ENCODE measurements at places on chromosomes 3 and 15. TPM values are rescaled to one million over a fixed set of nuclear protein-coding genes. Genes with fewer than 3 reads are reported as not detected.
A peak's percentile ranks its signal among the peaks of the same experiment; 100 is the strongest.

DNA sequence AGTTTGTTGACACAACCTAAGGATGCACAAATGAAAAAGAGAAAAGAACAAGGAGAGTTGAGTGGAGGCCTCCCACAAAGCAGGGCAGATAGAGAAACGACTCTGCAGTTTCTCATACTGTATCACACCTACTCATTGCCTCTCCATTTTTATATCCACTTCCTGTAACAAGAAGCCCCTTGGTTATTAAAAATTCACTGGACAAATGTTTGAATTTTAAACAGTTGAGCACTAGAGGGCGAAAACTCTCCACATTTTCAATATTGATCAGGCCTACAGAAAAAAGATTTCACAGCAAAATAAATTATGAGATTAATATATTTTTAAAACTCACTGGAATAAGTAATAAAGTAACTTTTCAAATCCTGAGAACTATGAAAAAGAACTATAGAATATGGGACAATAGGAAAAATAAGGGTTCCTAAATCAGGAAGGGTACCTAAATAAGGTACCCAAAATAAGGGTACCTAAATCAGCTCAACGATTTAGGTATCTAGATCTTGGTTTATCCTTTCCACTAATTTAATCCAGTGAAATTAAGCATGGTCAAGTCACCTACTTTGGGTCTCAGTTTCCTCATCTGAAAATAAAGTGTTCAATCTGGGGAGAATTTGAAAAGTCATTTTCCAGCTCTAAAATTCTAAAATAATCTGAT lies 47.0 kb upstream of the PPIB start:
- DNase-seq = no peak
- no peak overlapping the region for H3K4me3 ChIP-seq
- no peak overlapping the region for H3K27ac ChIP-seq
- H3K36me3 ChIP-seq = peaks cover 3% of the 10 kb centered on the region

DNA sequence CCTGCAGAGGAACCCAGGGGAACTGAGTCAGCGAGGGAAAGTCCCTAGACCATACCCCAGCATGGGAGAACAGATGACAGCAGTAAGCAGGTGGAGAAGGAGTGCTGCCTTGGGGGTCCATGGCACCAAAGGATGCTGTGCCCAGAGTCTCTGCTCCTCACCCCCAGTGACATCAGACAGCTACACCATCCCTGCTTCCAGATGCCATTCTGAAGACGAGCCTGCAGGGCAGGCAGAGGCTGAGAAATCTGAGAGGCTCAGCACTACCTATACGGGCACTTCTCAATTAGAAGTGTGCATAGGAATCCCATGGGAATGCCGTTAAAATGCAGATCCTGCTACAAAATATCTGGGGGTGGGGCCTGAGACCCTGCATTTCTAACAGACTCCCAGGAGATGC lies 211.3 kb upstream of the NSMCE3 start:
- H3K27ac ChIP-seq = no peak overlapping the region
- no peak overlapping the region for H3K4me3 ChIP-seq
- H3K4me1 ChIP-seq = no peaks in the 10 kb centered on the region
- H3K27me3 ChIP-seq = no peaks in the 10 kb centered on the region
- no peaks in the 10 kb centered on the region for H3K36me3 ChIP-seq

GRCh38 chr3:50574444-50574831 lies 5.1 kb downstream of the HEMK1 start:
- H3K36me3 ChIP-seq = no peaks in the 10 kb centered on the region
- DNase-seq = no peak
- no peak overlapping the region for H3K4me3 ChIP-seq
- H3K27me3 ChIP-seq = no peaks in the 10 kb centered on the region

- H3K27ac ChIP-seq = no peak overlapping the region
- no peaks in the 10 kb centered on the region for H3K36me3 ChIP-seq
- no peak for DNase-seq
- H3K4me3 ChIP-seq = no peak overlapping the region
- peaks cover 28% of the 10 kb centered on the region for H3K4me1 ChIP-seq
Observed at GRCh38 chr3:61890586-61890985, 329.2 kb downstream of the PTPRG start.

GRCh38 chr3:3305841-3306240 lies 126.3 kb upstream of the CRBN start:
- peaks cover 8% of the 10 kb centered on the region for H3K27me3 ChIP-seq
- H3K27ac ChIP-seq = no peak overlapping the region
- peaks cover 29% of the 10 kb centered on the region for H3K4me1 ChIP-seq
- no peak overlapping the region for H3K4me3 ChIP-seq
- no peaks in the 10 kb centered on the region for H3K36me3 ChIP-seq

GRCh38 chr3:106880206-106880605 lies 497.0 kb upstream of the CCDC54 start:
- no peaks in the 10 kb centered on the region for H3K27me3 ChIP-seq
- no peak for DNase-seq
- H3K4me3 ChIP-seq = no peak overlapping the region

DNA sequence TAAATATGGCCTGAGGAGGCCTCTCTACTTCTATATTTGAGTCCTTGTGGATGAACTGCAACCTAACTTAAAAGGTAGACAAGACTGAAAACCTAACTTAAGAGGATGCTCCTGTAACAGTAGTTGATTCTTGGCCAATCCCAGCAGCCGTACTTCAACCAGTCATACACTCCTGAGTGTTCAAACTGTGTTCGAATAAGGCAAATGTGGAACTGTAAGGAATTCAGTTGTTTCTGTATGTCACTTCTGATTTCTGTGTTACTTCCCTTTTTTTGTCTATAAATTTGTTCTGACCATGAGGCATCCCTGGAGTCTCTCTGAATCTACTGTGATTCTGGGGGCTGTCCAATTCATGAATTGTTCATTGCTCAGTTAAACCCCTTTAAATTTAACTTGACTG lies 20.5 kb downstream of the GALK2 start:
- DNase-seq = no peak
- H3K4me1 ChIP-seq = peaks cover 1% of the 10 kb centered on the region
- H3K27ac ChIP-seq = no peak overlapping the region
- no peak overlapping the region for H3K4me3 ChIP-seq

DNA sequence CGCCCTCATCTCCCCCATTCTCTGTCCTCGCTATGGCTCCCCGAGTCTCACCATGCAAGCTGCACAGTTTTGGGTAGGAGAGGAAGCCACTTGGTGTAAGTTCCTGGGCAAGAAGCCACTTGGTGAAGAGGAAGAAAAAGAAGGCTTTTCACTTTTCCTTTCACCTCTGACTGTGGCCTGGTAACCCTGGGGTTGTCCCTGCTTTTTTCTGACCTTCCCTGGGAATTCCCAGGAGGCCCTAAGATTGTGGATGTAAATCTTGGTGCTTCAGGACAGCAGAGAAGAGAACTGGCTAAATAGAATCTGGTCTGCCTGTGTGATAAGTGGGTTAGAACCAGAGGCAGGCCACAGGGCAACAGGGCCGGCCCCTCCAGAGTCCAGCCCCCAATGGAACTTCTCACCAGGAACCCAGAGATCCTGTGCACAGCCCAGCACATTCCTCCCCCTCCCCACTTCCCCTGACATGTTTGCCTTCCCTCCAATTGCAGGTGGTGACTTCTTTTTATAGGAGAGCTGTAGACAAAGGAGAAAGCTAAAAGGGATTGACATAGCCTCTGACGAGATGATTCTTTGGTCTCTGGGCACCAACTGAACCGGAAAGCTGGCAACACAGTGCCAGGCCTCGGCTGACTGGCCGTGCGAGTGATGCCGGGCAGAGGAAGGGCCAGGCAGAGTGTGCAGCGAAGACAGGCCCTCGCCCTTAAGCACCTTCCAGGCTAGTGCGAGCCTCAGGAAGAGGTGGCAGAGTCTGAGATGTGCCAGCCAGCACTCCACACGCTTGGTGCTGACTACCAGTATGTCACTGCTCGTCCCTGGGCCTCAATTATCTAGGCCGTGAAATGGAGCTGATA lies 19.4 kb upstream of the SKOR1 start:
- peaks cover 3% of the 10 kb centered on the region for H3K36me3 ChIP-seq
- H3K4me1 ChIP-seq = peaks cover 6% of the 10 kb centered on the region
- H3K27ac ChIP-seq = no peak overlapping the region
- H3K27me3 ChIP-seq = no peaks in the 10 kb centered on the region

- H3K4me1 ChIP-seq = peaks cover 9% of the 10 kb centered on the region
- peak overlapping the region; percentile 84 for H3K27ac ChIP-seq
- H3K27me3 ChIP-seq = peaks cover 21% of the 10 kb centered on the region
- H3K4me3 ChIP-seq = no peak overlapping the region
- H3K36me3 ChIP-seq = no peaks in the 10 kb centered on the region
Observed at GRCh38 chr3:4745235-4745610, 234.0 kb upstream of the BHLHE40 start.

GRCh38 chr3:70766301-70766700 lies 453.9 kb upstream of the MDFIC2 start:
- H3K27me3 ChIP-seq = peaks cover 2% of the 10 kb centered on the region
- H3K4me1 ChIP-seq = peaks cover 3% of the 10 kb centered on the region
- H3K4me3 ChIP-seq = no peak overlapping the region
- no peak overlapping the region for H3K27ac ChIP-seq

DNA sequence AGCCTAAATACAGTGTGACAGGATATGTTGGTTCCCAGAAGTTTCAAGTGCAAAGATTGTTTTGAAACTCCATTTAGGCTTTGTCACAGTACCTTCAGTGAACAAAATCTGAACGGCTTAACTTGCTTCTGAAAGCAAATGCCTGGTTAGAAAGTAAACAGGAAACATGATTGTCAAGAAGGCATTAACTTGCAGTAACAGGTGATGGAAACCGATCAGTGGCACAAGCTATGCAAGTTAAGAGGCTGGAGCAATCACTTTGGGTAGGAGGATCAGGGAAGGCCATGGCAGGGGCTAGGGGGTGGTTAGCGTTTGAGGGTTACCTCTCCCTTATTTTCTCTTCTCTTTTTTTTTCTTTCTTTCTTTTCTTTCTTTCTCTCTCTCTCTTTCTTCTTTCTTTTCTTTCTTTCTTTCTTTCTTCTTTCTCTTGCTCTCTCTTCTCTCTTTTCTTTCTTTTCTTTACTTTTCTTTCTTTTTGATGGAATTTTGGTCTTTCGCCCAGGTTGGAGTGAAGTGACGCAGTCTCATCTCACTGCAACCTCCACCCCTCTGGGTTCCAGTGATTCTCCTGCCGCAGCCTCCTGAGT lies 2.4 kb downstream of the HYKK start:
- no peak overlapping the region for H3K4me3 ChIP-seq
- H3K27me3 ChIP-seq = peaks cover 8% of the 10 kb centered on the region
- DNase-seq = no peak
- H3K4me1 ChIP-seq = peaks cover 4% of the 10 kb centered on the region

DNA sequence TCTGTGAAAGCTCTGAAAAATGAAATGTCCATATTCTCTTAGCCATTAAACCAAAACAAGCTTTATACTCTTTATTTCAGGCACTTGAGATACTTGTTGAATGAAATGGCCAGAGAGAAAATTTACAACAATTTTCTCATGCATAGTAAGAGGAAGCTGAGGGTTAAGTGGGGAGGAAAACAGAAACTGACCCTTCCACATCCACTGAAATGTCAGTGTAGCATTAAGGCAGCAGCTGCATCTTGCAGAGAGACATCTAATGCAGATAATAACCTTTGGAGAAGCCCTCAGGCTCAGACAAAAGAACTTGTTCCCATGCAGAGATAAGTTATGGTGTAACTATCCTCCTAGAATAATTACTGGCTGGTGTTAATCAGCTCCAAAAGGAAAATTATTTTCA lies 34.0 kb downstream of the ZDHHC23 start:
- H3K36me3 ChIP-seq = peaks cover 26% of the 10 kb centered on the region
- H3K4me3 ChIP-seq = no peak overlapping the region
- H3K27me3 ChIP-seq = no peaks in the 10 kb centered on the region
- no peaks in the 10 kb centered on the region for H3K4me1 ChIP-seq
- H3K27ac ChIP-seq = no peak overlapping the region

- peaks cover 20% of the 10 kb centered on the region for H3K27me3 ChIP-seq
- no peak overlapping the region for H3K27ac ChIP-seq
Observed at GRCh38 chr3:160125258-160125657, 100.0 kb upstream of the C3orf80 start.

DNA sequence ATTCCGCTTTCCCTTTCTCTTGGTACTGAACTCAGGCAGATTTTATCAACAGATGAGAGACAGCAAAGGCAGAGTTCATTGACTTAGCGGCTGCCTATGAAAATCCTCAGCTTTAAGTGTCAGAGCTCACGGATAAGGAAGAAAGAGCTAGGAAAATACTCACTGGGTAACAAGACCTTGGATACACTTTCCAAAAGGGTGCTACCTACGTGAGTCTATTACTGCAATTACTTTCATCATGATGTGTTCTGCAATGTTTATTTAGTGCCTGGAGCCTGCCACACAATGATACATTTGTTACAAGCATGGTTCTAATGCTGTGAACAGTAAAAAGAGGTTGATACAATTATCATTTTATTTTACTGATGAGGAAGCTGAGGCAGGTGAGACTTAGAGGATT lies 177.5 kb downstream of the GRM7 start:
- H3K27me3 ChIP-seq = no peaks in the 10 kb centered on the region
- no peak for DNase-seq
- no peak overlapping the region for H3K27ac ChIP-seq

DNA sequence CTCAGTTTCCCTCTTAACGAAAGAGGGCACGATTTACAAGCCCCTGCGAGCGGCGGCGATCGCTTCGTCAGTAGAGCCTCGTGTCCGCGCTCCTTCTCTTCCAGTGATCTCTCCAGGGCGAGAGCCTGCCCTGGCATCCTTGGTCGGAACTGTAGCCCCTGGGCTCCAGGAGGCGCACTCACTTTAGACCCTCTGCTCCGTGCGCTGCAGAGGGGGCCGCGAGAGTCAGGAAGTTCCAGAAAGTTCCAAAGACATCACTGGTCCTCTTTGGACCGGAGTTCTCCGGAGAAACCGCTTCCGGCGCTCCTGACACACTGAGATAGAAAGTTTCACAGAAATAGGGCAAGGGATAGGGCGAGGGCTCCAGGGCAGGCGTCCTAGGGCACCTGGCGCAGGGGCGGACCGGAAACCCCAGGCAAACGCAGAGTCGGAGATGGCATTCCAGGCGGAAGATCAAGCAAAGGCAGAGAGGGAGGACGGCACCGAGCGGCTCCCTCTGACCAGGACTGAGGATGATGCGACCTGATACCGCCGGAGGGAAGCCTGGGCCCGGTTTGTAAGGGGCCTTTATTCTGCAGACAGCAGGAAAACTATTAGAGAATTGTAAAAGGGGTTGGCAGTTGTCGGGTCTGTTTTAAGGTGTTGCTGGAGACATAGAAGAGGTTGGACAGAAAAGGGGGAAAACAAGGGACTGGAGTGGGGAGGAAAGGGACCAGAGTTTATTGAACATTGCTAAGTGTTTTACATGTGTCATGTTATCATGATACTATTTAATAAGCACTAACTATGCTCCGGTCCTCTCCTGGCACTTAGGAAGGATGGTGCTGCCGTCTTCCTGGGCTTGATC lies 1.3 kb upstream of the CPEB1 start:
- no peak for DNase-seq
- no peaks in the 10 kb centered on the region for H3K36me3 ChIP-seq
- H3K4me3 ChIP-seq = peak overlapping the region; percentile 60
- H3K4me1 ChIP-seq = peaks cover 4% of the 10 kb centered on the region
- no peak overlapping the region for H3K27ac ChIP-seq

GRCh38 chr3:188211476-188211875 lies 57.5 kb downstream of the LPP start:
- no peak for DNase-seq
- peaks cover 3% of the 10 kb centered on the region for H3K36me3 ChIP-seq
- H3K27me3 ChIP-seq = no peaks in the 10 kb centered on the region
- H3K27ac ChIP-seq = no peak overlapping the region
- peaks cover 31% of the 10 kb centered on the region for H3K4me1 ChIP-seq

GRCh38 chr15:99592145-99592791 lies 26.5 kb downstream of the MEF2A start:
- no peak for DNase-seq
- no peaks in the 10 kb centered on the region for H3K27me3 ChIP-seq
- H3K27ac ChIP-seq = no peak overlapping the region
- peaks cover 3% of the 10 kb centered on the region for H3K4me1 ChIP-seq

Gene CCR9
- not detected for total RNA-seq

Gene PTX3
- 0.40 TPM for total RNA-seq

Gene KIF23
- total RNA-seq = 26.5 TPM

Gene GOLGB1
- 72.8 TPM for total RNA-seq

Measured in progenitor cell of endocrine pancreas (in vitro differentiated cells).